Gastrocnemius medialis (tissue), 4 donors: ENCODE measurements at places on chromosomes 5 and 9.

- peak overlapping the region; percentile 28 for H3K27ac ChIP-seq
- H3K36me3 ChIP-seq, result no peaks in the 10 kb centered on the region
- DNase-seq, result no peak
- H3K27me3 ChIP-seq, result no peaks in the 10 kb centered on the region
- H3K4me1 ChIP-seq, result peaks cover 11% of the 10 kb centered on the region
These were observed 111.7 kb upstream of the ACOT12 start for GRCh38 chr5:81505672-81506071.

DNA sequence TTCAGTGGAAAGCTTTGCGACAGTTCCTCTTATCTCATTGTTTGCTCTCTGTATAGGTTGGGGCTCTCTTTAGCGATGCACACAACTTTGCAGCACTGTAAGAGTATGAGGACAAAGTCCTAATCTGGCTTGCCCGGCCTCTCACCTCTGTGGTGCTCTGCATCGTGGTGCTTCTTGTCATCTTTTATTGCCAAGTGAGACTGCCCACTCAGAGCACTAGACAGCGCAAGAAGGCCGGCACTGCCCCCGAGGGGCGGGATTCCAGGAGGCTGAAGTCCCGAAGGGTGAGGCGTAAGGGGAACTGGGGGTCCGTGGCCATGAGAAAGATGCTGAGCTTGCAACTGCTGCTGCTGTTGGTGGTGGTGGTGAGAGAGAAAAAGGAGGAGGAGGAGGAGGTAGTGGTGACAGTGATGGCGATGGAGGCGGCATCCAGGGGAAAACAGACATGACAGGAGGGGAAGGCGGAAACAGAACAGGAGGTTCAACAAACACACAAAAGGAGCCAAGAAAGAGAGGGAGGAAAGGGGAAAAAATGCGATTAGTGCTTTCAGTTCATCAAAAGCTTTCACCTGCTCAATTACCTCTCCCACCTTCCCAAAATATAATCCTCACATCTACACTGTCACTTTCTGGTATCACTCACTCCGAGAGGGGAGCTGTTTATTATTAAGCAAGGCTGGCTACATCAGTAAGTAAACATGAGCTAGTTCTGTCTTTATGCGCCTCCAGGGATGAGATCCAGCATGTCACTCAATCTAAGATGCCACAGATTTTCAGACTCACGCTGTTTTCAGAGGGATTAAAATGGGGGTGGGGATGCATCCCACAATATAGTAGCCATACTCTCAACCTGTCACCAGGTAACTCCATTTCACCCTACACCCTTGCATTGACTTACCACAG lies 55.1 kb downstream of the TLE1 start:
- no peak overlapping the region for H3K4me3 ChIP-seq
- peaks cover 22% of the 10 kb centered on the region for H3K4me1 ChIP-seq
- DNase-seq, result no peak

- H3K4me1 ChIP-seq, result no peaks in the 10 kb centered on the region
- no peak within 1 kb of the TSS for H3K27ac ChIP-seq
- peak within 1 kb of the TSS; percentile 23 for H3K4me3 ChIP-seq
- DNase-seq, result no peak
- H3K36me3 ChIP-seq, result no peaks in the 10 kb centered on the region
- peaks cover 24% of the 10 kb centered on the region for H3K27me3 ChIP-seq
These were observed at the start of gene SV2C for GRCh38 chr5:76082772-76083554. TSS of gene SV2C (plus strand) at chr5:76083383. CDS start at chr5:76131751, 48,368 bp downstream.

DNA sequence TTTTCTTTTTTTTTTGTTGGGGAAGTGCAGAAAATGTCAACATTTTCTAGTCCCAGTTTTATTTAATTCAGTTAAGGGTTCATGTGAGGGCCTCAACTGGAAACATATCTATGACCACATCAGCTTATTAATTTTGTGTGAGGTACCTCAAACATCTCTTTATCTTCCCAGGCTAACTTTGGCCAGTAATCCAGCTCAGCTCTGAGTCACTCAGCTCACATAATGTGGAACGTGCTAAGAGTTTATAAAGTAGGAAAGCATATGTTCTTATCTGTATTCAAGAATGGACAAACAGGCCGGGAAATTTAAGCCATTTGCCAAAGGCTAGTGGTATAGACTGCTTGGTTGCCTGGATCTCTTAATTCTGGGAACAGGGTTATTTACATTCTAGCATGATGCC lies 118.4 kb downstream of the INSYN2B start:
- no peak for DNase-seq
- no peak overlapping the region for H3K27ac ChIP-seq
- no peaks in the 10 kb centered on the region for H3K4me1 ChIP-seq

GRCh38 chr5:157511651-157512644 lies 51.9 kb downstream of the NIPAL4 start:
- peak overlapping the region; percentile 63 for H3K27ac ChIP-seq
- DNase-seq, result peak; percentile 82
- no peaks in the 10 kb centered on the region for H3K36me3 ChIP-seq
- H3K4me3 ChIP-seq, result no peak overlapping the region
- H3K27me3 ChIP-seq, result no peaks in the 10 kb centered on the region
- H3K4me1 ChIP-seq, result peaks cover 12% of the 10 kb centered on the region

DNA sequence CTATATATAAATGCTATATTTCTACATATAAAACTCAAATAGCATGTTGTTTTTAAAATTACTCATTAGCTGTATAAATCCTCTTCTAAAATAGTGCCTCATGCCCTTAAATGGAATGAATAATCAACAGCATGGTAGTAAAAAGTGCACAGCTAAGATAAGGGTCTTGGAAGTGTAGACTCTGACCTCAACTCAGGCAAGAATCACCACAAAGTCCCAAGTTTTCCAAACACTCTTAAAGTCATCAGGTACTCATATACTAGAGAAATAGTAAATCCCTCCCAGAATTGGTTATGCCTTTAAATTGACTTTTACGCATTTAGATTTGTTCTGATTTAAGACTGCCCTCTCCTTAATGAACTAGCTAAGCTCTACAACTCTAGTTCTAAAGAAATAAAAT lies 113.8 kb downstream of the TMEM161B start:
- no peak overlapping the region for H3K4me3 ChIP-seq
- no peak overlapping the region for H3K27ac ChIP-seq
- no peaks in the 10 kb centered on the region for H3K36me3 ChIP-seq
- peaks cover 9% of the 10 kb centered on the region for H3K27me3 ChIP-seq
- H3K4me1 ChIP-seq, result no peaks in the 10 kb centered on the region

GRCh38 chr9:26171691-26172090 lies 493.4 kb upstream of the TUSC1 start:
- no peak overlapping the region for H3K27ac ChIP-seq
- H3K27me3 ChIP-seq, result no peaks in the 10 kb centered on the region
- H3K4me3 ChIP-seq, result no peak overlapping the region
- no peaks in the 10 kb centered on the region for H3K4me1 ChIP-seq

DNA sequence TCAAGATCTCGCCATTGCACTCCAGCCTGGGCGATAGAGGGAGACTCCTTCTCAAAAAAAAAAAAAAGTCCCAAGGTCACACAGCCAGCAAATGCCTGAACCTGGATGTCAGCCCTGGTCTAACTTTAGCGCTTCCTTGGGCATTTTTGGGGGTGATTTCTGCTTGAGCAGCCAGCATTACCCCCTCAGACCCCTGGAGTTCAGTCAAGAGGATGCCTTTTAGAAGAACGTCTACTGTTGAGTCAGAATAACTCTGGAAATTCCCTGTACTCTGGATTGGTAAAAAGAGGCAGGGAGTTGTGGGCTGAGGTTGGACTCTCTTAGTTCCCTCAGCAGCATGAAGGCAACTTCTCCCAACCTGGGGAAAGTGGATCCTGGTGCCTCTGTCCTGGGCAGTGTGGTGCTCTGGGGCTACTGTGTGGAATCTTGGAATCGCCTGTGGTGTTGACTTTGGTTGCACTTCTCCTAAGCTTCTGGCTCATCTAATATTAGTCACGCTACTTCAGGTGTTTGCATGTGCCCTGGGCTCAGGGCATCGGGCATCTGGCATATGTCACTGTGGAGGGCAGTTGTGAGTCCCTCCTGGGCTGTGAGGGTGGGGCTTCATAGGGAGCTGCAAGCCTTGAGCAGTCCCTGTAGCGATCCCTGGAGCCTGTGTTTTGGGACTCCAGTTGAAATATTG lies 32.2 kb downstream of the STXBP1 start:
- no peak overlapping the region for H3K27ac ChIP-seq
- no peaks in the 10 kb centered on the region for H3K36me3 ChIP-seq
- H3K4me1 ChIP-seq, result no peaks in the 10 kb centered on the region
- no peak overlapping the region for H3K4me3 ChIP-seq
- no peaks in the 10 kb centered on the region for H3K27me3 ChIP-seq

GRCh38 chr5:122844910-122845228 lies 544 bp upstream of the SNX24 start:
- no peaks in the 10 kb centered on the region for H3K36me3 ChIP-seq
- no peaks in the 10 kb centered on the region for H3K27me3 ChIP-seq
- peaks cover 11% of the 10 kb centered on the region for H3K4me1 ChIP-seq
- peak overlapping the region; percentile 88 for H3K4me3 ChIP-seq
- DNase-seq, result no peak

GRCh38 chr5:154483654-154484392 lies 5.8 kb upstream of the HAND1 start:
- H3K4me3 ChIP-seq, result peak overlapping the region; percentile 6
- no peak for DNase-seq
- peaks cover 20% of the 10 kb centered on the region for H3K4me1 ChIP-seq
- peaks cover 98% of the 10 kb centered on the region for H3K27me3 ChIP-seq
- no peak overlapping the region for H3K27ac ChIP-seq

DNA sequence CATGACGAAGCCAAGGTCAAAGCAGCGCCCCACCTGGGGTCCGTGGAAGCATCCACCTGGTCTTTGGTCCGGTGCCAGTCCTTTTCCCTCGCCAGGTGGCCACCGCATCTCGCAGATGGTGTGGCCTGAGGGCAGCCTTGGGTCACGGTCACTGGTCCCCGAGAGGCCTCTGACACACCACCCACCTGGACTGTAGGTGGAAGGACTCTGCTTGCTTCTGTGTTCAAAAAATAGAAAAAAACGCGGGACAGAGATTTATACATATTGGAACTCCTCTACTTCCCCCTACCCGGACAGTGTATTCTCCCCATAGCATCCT lies 466 bp upstream of the TTC39B start:
- H3K4me1 ChIP-seq, result peaks cover 13% of the 10 kb centered on the region
- H3K4me3 ChIP-seq, result peak overlapping the region; percentile 90
- DNase-seq, result no peak
- H3K27me3 ChIP-seq, result no peaks in the 10 kb centered on the region
- H3K36me3 ChIP-seq, result no peaks in the 10 kb centered on the region

- peaks cover 1% of the 10 kb centered on the region for H3K36me3 ChIP-seq
- peaks cover 10% of the 10 kb centered on the region for H3K27me3 ChIP-seq
- H3K4me1 ChIP-seq, result peaks cover 5% of the 10 kb centered on the region
- DNase-seq, result no peak
- peak overlapping the region; percentile 72 for H3K4me3 ChIP-seq
These were observed 3.7 kb downstream of the NR4A3 start for GRCh38 chr9:99825172-99826046.

GRCh38 chr5:55923177-55923771 lies 71.5 kb downstream of the IL6ST start:
- no peak overlapping the region for H3K27ac ChIP-seq
- peak overlapping the region; percentile 43 for H3K4me3 ChIP-seq
- H3K27me3 ChIP-seq, result no peaks in the 10 kb centered on the region
- DNase-seq, result no peak
- no peaks in the 10 kb centered on the region for H3K36me3 ChIP-seq
- no peaks in the 10 kb centered on the region for H3K4me1 ChIP-seq

GRCh38 chr5:138543730-138544104 lies 681 bp upstream of the ETF1 start:
- DNase-seq, result no peak
- peak overlapping the region; percentile 99 for H3K27ac ChIP-seq
- H3K4me3 ChIP-seq, result peak overlapping the region; percentile 98
- peaks cover 72% of the 10 kb centered on the region for H3K4me1 ChIP-seq
- no peaks in the 10 kb centered on the region for H3K27me3 ChIP-seq

DNA sequence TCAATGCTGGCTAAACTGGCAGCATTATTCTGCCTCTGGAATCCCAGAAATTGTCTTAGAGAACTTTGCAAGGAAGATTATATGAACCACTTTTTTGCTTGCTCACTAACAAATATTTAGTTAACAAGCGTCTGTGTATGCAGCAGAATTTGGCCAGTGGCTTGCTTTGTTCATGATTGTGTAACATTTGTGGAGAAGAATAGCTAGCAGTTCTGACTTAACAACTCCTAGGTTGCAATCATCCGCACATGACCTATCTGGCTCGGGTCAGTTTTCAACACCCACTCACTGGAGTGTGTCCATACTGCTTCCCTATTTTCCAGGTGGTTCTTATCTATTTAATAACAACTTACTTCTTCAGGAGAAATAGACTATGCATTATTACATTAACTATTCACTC lies 98.5 kb downstream of the SNX18 start:
- H3K27me3 ChIP-seq, result no peaks in the 10 kb centered on the region
- H3K4me1 ChIP-seq, result no peaks in the 10 kb centered on the region
- H3K4me3 ChIP-seq, result no peak overlapping the region
- H3K36me3 ChIP-seq, result no peaks in the 10 kb centered on the region

- peaks cover 49% of the 10 kb centered on the region for H3K27me3 ChIP-seq
- DNase-seq, result no peak
- no peak within 1 kb of the TSS for H3K27ac ChIP-seq
- H3K36me3 ChIP-seq, result no peaks in the 10 kb centered on the region
- H3K4me1 ChIP-seq, result no peaks in the 10 kb centered on the region
These were observed at the start of gene GRIN3A for GRCh38 chr9:101738566-101739183. TSS of gene GRIN3A (minus strand) at chr9:101738647. CDS start at chr9:101737979, 668 bp downstream.

GRCh38 chr5:176747670-176748072 lies 62.7 kb upstream of the UNC5A start:
- no peak overlapping the region for H3K4me3 ChIP-seq
- H3K36me3 ChIP-seq, result no peaks in the 10 kb centered on the region
- H3K27ac ChIP-seq, result no peak overlapping the region
- H3K4me1 ChIP-seq, result no peaks in the 10 kb centered on the region

GRCh38 chr5:167880420-167880819 lies 411.0 kb upstream of the WWC1 start:
- DNase-seq, result no peak
- H3K4me3 ChIP-seq, result no peak overlapping the region
- no peak overlapping the region for H3K27ac ChIP-seq
- no peaks in the 10 kb centered on the region for H3K4me1 ChIP-seq
- no peaks in the 10 kb centered on the region for H3K27me3 ChIP-seq

GRCh38 chr9:136942881-136943230 lies 1.7 kb downstream of the FBXW5 start:
- DNase-seq, result no peak
- peaks cover 28% of the 10 kb centered on the region for H3K36me3 ChIP-seq
- H3K27me3 ChIP-seq, result no peaks in the 10 kb centered on the region
- H3K4me3 ChIP-seq, result peak overlapping the region; percentile 96

- no peaks in the 10 kb centered on the region for H3K36me3 ChIP-seq
- H3K27me3 ChIP-seq, result no peaks in the 10 kb centered on the region
- H3K4me3 ChIP-seq, result no peak overlapping the region
- DNase-seq, result no peak
- H3K4me1 ChIP-seq, result no peaks in the 10 kb centered on the region
- H3K27ac ChIP-seq, result no peak overlapping the region
These were observed 189.4 kb downstream of the NXNL2 start for GRCh38 chr9:88724331-88724730.

- no peaks in the 10 kb centered on the region for H3K27me3 ChIP-seq
- peak overlapping the region; percentile 31 for H3K27ac ChIP-seq
- peaks cover 9% of the 10 kb centered on the region for H3K4me1 ChIP-seq
- no peaks in the 10 kb centered on the region for H3K36me3 ChIP-seq
- DNase-seq, result no peak
These were observed 148.9 kb downstream of the RXRA start for GRCh38 chr9:134475011-134475790.

GRCh38 chr9:77954666-77955015 lies 77.0 kb downstream of the GNAQ start:
- H3K4me3 ChIP-seq, result no peak overlapping the region
- peaks cover 25% of the 10 kb centered on the region for H3K4me1 ChIP-seq
- no peaks in the 10 kb centered on the region for H3K27me3 ChIP-seq

- no peak for DNase-seq
- no peak overlapping the region for H3K27ac ChIP-seq
- H3K36me3 ChIP-seq, result no peaks in the 10 kb centered on the region
- no peaks in the 10 kb centered on the region for H3K4me1 ChIP-seq
- H3K27me3 ChIP-seq, result no peaks in the 10 kb centered on the region
- H3K4me3 ChIP-seq, result no peak overlapping the region
These were observed 30.0 kb upstream of the GPR21 start for GRCh38 chr9:123003466-123003865.
